Kidney (tissue), 22 donors: ENCODE measurements at places on chromosomes 7 and 10. TPM values are rescaled to one million over a fixed set of nuclear protein-coding genes. Genes with fewer than 3 reads are reported as not detected.

Gene IFIT1B
- polyA plus RNA-seq: not detected

DNA sequence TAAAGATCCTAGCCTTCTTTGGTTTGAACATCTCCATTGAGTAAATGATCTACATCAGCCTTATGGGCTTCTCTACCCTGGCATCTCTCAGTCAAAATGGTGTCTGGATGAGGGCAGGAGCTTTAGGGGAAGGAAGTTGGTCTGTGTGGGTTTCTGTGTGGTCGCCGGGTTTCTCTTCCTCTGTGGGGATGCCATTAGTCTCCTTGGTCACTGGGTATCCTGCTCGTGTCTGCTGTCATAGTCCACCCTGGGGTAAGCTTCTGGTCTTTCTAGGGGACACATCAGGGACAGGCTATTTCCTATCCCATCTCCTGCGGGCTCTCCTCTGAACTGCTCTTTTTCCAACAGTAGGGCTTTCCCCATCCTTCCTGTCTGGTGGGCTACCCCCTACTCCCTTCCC is 150.3 kb upstream of the NPY start:
- DNase-seq: no peak

GRCh38 chr7:138608275-138608674 is 92.9 kb downstream of the SVOPL start:
- no peak for DNase-seq

Gene NUTM2E
- polyA plus RNA-seq: 0.22 TPM
